Caco-2 (cell line): ENCODE measurements at places on chromosomes 6 and 20.

GRCh38 chr20:36848078-36848660 lies 27.8 kb upstream of the TLDC2 start:
- no peak for DNase-seq

DNA sequence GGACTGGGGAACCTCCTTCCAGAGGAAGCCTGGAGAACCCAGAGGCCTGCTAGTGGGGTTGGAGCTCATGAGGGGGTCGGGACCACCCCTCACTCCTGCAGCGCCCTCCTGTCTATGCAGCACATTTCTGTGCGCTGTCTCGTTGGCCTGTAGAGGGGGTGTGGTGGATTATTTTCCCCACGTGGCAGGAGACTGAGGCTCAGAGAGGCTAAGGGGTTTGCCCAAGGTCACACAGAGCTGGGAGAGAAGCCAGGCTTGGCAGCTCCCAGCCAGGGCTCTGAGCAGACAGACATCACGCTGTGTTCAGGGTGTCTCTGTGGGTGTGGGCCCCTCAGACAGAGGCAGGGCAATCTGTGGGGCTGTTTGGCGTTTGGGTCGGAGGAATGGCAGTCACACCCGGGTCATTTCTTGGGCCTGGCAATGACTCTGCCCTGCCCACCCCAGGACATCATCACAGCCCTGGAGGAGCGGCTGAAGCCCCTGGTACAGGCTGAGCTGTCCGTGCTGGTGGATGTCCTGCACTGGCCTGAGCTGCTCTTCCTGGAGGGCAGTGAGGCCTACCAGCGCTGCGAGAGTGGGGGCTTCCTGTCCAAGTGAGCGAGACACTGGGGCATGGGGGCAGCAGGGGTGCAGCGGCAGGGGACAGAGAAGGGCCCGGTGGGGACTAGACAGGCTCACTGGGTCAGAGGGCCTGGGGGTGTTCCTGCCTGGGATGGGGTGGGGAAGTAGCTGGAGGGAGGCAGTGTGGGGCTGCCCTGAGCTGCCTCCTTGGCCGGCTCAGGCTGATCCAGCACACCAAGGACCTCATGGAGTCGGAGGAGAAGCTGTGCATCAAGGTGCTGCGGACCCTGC lies 27.7 kb downstream of the UQCC2 start:
- no peak for DNase-seq

GRCh38 chr6:21829126-21829525 lies 235.6 kb downstream of the SOX4 start:
- DNase-seq = no peak

DNA sequence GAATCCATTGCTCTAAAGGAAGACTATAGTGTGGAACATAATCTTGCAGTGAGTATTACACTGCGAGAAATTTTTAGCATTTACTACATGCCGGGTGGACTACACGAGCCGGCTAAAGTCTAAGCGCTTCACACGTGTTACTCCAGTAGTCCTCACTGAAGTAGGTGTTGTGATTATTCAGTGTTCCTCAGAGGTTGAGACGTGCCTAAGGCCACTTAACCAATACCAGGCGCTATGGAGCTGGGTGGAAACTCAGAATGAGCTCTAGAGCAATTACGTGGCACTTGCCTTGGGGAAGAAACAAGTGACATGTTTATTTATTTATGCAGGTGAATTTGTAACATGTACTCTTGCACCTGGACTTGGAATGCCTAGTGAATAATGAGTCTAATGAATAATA lies 46.4 kb downstream of the SASH1 start:
- DNase-seq = no peak

DNA sequence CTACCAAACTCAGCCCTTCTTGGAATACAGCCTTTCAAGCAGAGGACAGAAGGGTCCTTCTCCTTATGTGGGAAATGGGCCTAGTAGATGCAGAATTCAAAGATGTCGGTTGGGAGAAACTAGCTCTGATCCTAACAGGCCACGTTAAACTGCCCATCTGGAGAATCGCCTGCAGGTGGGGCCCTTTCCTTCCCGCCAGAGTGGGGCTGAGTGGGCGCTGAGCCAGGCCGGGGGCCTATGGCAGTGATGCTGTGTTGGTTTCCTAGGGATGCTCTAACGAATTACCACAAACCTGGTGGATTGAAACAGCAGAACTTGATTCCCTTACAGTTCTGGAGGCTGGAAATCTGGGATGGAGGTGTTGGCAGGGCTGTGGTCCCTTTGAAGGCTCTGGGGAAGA lies 9.1 kb downstream of the MAPK13 start:
- DNase-seq = peak; percentile 32

DNA sequence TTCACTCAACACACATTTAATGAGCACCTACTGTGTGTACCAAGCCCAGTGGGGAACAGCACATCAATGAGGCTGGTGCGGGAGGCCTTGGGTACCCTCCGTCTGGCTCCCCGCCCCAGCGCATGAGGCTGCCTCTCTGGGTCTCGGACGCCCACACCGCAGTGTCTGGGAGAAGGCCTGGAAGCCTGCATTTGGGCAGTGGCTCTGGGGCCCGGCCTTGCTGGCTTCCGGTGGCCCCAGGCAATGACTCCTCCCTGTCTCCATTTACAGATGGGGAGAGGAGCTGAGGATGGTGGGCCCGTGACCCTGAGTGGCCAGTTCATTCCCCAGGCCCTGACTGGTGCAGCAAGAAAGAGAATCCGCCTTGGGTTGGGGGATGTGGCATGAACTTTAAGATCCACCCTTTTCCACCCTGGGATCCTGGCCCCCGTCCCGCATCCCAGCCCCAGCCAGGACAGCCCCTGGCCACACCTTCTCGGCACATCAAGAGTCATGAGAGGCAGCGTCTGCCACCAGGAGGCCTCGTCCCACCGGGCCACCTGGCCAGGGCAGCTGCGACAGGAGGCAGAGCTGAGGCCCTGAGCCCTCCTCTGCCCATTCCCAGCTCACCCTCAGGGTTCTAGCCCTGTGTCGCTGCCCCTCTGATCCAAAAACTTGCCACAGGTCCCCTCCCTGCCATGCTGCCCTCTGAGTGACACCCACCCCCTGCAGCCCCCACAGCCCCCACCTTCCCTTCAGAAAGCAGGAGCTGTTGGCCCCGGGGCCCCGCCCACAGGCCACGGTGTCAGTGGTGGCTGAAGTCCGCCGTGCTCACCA lies 17.5 kb upstream of the MRGBP start:
- DNase-seq = no peak

- no peak for DNase-seq
Observed at GRCh38 chr6:32890831-32891230, 36.8 kb downstream of the PSMB9 start.

GRCh38 chr6:24901698-24902328 lies 33.9 kb downstream of the RIPOR2 start:
- DNase-seq = no peak

DNA sequence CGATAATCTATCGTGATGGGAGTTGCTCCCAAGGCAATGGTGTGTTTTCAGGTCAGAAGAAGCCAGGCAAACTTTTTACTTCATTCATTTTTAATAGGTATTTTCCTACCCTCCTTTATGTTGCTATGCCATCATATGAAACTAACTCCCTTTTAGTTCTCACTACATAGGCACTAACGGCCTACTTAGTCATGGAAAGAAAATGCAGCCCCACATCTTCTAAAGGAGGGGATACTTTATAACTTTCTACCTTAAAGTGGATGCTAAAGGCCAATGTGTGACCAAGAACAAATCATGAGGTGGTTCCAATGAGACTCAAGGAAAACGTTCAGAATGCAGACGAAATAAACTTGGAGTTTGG lies 193.8 kb downstream of the FOXA2 start:
- DNase-seq = no peak

GRCh38 chr6:43247114-43247999 lies 4.1 kb downstream of the TTBK1 start:
- DNase-seq = peak; percentile 64
